ENCODE measurements at places on chromosomes 7 and 10.

DNA sequence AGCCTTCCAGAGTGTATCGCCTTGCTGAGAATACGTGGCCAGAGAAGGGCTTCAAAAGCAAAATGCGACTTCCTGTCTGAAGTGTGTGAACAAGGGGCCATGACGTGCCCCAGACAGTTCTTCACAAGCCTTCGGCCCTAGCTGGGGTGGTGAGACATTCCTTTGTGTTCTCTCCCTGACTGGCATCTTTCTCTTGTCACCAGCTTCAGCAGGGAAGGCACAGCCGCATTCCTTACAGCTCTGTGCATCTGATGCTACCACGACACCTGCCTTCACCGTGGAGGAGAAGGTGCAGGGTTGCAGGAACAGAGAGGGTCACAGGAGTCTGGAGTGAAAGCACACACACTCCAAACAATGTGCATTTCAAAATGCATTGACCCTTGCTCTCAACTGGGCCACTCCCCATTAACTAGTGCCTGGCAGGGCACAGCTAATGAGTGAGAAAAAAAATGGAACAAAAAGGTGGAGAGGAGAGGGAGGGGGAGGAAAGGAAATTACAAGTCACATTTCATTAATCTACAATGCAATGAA, 93.4 kb downstream of the GPR26 start:
- no peak for DNase-seq

- no peak for DNase-seq
Observed at GRCh38 chr7:105578496-105578895, 2.8 kb downstream of the EFCAB10 start.

DNA sequence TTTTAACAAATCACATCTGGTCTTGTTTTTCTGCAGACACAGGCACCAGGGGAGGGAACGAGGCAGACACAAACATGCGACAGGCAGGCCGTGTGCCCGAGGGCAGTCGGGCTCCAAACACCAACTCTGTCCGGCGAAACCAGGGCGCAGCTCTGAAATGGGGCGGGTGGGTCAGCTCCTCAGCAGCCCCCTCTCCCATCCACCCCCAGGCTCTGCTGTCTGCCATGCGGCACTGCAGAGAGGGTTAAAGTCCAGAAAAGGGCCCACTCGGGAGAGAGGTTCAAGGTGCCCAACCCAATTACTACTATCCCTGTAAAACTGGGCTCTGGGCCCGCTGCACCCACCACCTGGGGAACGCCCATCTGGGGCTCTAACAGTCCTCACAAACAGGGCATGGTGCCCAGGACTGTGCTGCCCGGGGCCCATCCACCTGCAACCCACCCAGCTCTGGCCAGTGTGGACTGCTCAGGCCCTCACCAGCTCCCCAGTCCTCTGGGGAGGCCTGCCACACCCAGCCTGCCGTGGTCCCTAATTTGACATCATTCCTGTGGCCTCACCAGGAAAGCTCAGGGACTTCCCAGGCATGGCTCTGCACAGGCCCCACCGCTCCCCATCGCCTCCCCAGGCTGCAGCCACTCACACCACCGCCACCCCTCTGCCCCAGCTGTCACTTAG, 18.7 kb downstream of the YKT6 start:
- DNase-seq, result peak; percentile 11

- no peak for DNase-seq
Observed at GRCh38 chr10:52801947-52802346, 29.4 kb upstream of the MBL2 start.
